ENCODE measurements at places on chromosomes 4 and X.

GRCh38 chr4:108831291-108831690 lies 68.4 kb upstream of the ETNPPL start:
- DNase-seq = no peak

GRCh38 chrX:106716004-106716403 lies 10.5 kb upstream of the RNF128 start:
- no peak for DNase-seq

DNA sequence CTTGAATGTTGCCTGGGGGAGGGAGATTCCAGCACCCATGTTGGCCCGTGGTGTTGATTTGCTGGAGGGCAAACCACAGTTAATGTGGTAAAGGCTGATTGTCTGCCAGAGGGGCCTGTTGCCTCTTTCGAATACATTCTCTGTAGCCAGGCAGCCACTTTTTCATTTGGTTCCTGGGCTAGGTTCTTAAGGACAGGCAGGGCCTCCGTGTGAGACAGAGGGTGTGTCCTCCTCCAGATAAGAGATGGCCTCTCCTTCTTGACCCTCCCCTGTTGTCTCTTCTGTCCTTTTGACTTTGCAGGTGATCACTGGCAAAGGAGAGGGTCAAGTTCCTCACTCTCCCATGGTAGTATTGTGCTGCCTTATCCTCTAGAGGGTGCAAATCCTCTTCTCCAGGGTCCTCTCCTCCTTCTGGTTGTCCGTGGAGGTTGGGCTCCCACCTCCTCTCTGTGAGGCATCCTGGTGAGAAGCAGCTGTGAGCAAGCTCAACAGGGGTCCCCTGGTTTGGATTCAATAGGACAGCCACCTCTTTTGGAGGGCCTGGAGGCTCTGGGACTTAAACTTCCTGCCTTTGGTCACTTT lies 44.9 kb downstream of the ZNF182 start:
- DNase-seq = no peak

- no peak for DNase-seq
Measured at GRCh38 chr4:6426571-6427438, 45.6 kb downstream of the PPP2R2C start.

GRCh38 chr4:177163532-177163931 lies 146.1 kb upstream of the NEIL3 start:
- no peak for DNase-seq

- DNase-seq = no peak
Measured at GRCh38 chrX:105837232-105837631, 14.9 kb downstream of the NRK start.

DNA sequence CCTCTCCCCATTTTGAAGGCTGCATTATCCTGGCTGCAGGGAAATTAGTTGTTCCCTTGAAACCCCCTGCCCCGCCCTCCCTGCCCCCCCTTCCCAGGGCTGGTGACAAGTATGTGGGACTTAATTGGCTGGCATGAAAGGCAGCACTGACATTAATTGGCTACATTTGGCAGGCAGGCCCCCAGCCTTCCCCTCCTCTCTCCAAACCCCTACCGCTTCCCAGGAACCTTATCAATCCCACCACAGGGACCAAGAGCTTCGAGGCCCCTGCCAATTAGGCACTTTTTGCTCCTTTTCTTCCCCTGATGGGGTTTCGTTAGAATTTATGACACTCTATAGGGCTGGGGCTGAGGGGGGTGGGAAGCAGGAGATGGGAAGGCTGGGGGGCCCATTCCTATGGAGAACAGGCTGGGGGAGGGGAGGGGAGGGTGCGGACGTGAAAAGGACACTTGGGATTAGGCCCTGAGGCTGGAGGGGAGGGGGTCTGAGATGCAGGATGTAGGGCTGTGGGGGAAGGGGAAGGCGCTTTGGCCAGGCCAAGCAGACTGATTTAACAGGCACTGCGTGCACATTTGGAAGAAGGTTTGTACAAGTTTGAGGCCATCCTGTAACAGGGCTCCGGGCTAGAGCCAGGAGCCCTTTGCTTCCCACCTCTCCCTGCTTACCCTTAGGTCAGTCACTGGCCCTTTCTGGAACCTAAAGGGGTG lies 52.2 kb downstream of the EFNB1 start:
- no peak for DNase-seq

- no peak for DNase-seq
Measured at GRCh38 chr4:168516841-168517240, 20.0 kb downstream of the PALLD start.

- DNase-seq = no peak
Measured at GRCh38 chrX:25507801-25508200, 492.0 kb upstream of the ARX start.

DNA sequence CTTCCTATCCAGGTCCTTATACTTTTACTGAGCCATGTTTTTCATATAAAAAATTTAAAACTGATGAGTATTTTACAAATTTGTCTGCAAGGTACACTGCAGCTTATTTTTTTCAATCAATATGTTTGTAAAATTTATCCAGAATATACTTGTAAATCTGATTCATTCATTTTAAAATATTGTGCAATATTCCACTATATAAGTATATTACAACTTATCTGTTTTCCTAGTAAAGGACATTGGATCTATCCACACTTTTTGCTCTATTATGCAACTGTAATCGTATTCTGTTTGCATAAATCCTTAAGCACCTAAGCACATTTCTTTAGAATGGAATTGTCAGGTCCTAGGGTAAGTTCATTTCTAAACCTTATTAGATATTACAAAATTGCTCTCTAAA lies 49.5 kb downstream of the TBC1D9 start:
- DNase-seq = no peak

DNA sequence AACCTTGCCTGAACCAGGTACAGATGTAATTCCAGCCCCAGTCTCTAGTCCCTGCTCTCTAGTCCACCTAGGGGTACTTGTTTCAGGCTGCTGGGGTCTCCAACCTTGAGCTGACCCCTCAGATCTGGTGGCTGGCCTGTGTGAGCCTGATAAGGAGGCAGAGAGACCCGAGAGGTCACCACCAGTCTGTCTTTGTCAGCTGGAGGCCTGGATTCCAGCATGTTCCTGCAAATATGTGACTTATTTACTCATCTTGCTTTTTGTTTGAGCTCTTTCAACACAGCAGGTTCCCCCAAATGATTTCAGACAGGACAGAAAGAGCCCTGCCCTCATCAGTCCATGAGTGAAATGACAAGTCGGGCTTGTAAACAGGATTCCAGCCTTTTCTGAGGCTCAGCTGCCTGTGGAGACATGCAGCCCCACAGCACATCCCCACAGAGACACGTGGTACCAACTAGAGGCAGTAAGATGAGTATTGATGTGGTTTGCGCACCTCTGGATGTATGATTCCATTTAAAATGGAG lies 37.5 kb upstream of the STK26 start:
- no peak for DNase-seq

DNA sequence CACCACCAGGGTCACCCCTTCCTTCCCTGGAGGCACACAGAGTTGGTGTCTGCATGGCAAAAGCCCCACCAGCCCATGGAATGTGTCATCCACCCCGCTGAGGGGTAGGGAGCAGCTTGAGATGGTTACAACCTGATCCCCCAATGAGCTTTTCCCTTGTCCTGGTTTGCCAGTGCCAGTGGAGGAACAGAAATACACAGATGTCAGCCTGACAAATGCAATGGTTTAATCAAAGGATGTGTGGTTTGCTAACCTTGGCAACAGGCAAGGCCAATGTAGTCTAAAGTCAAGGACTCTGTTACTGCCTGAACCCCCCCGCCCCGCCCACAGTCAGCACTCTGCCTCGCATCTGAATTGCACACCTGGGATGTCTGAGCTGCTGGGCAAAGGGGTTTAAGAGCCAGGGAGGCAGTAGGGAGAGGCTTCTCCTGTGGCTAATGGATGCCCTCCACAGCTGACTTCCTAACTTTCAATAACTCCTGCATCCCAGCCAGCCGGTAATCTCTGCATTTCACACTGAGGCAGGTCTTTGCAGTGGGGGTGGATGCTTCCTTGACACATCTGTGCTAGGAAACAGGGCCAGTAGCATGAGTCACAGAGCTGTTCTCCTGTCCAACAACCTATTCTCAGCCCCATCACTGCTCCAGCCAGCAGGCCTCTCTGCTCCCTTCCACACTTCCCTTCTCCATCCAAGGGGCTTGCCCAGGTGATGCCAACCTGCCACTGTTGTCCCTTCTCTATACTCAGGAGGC lies 137.5 kb downstream of the AMMECR1 start:
- no peak for DNase-seq

- no peak for DNase-seq
Measured at GRCh38 chr4:56626963-56627362, 54.1 kb downstream of the HOPX start.

DNA sequence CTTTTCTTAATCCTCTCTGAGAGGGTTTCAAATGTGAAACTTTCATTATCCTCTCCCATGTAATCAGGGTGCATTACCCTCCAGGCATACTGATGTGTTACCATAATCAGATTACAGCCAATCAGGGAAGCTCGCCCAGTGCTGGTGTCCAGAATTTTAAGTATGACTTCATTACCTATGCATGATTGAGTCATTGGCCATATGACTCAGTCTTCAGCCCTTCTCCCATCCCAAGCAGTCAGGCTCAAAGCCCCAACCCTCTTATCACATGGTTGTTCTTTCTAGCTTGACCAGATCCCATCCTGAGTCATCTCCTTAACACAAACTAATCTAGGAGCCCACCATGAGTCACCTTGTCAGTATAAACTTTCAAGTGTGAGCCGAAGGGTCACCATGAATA lies 1668.1 kb upstream of the AGA start:
- no peak for DNase-seq

- no peak for DNase-seq
Measured at GRCh38 chrX:30513284-30513683, 64.3 kb downstream of the TASL start.

GRCh38 chr4:145090380-145090779 lies 7.6 kb downstream of the ANAPC10 start:
- DNase-seq = no peak

DNA sequence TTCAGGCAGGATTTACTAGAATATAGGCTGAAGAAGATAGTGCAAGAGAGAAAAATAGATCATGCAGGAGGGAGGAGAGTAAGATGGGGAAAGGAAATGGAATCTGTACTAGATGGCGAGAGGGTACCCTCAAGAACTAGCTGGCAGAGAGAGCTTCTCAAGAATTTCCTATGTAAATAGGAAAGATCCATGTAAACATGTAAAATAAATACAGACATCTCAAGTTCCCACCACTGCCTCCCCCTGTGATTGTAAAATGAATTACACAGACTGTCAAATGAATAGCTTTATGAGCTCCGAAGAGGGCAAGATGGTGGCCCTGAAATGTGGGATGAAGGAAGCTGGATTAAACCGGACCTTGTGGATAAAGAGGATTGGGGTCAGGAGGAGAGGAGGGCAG lies 178.0 kb downstream of the PALLD start:
- DNase-seq = no peak

DNA sequence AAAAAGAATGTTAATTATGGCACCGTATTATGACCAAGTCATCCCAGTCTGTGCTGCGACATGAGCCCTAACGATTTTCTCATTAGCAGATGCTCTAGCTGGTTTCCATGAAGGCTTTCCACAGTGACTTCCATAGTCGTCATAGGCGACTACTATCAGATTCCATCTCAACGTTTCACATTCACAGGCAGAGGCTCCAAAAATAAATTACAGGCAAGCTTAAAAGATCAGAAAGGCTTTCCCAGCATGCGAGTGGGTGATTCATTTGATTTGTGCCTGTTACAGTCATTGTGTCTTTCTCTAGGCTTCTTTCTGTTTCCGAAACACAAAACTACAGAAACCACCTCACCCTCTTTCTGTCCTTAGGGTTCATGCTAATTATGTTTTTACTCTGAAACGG lies 43.2 kb downstream of the PALLD start:
- no peak for DNase-seq

DNA sequence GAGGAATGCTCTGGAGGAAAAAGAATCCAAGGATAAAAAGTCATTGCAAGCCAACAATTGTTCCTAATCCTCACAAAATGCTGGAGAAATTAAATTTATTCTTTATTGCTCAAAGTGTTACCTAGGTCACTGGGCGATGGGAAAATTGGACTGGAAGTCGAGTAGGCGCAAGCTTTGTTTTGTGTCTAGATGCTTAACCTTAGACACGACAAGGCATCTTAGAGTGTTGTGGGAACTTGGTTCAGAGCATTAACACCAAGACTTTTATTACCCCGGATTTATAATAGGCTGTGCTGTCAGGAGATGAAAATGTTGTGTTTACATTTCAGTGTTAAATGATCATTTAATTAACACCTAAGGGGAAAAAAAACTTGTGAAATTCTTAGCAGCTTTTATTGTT lies 25.1 kb downstream of the SLIT2 start:
- no peak for DNase-seq

- DNase-seq = no peak
Measured at GRCh38 chr4:152981842-152982241, 45.7 kb downstream of the FHDC1 start.

- DNase-seq = no peak
Measured at GRCh38 chr4:189613207-189613606, 327.5 kb upstream of the FRG1 start.

GRCh38 chrX:106959901-106960300 lies 39.7 kb downstream of the CLDN2 start:
- DNase-seq = no peak

GRCh38 chr4:27084685-27085361 lies 224.2 kb downstream of the STIM2 start:
- no peak for DNase-seq

DNA sequence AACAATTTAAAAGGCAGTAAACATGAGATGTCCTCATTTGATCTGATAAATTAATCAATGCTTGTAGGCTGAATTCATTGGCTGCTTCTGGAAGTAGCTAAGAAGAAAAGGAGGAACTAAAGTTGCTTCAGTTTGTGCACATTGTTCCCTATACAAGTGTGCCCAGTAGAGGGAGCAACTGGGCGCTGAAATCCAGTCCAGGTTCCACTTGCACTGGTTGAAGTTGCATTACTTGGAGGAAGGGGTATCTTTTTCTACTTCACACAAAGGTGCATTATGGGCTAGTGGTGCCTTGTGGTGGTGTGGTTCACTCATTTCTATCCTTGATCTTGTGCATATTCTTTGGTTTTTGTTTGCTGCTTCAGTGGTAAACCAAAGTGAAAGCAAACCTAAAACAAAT lies 67.9 kb upstream of the SOX3 start:
- no peak for DNase-seq

All from activated CD4-positive, alpha-beta T cell treated with anti-CD3 and anti-CD28 coated beads for 1 hour (primary cell).